ENCODE measurements at places on chromosomes 7 and 10.
A peak's percentile ranks its signal among the peaks of the same experiment; 100 is the strongest.

- DNase-seq: peak; percentile 37
Measured at GRCh38 chr7:54788664-54789063, 29.7 kb upstream of the SEC61G start.

GRCh38 chr10:8543361-8544056 lies 489.0 kb downstream of the GATA3 start:
- no peak for DNase-seq

DNA sequence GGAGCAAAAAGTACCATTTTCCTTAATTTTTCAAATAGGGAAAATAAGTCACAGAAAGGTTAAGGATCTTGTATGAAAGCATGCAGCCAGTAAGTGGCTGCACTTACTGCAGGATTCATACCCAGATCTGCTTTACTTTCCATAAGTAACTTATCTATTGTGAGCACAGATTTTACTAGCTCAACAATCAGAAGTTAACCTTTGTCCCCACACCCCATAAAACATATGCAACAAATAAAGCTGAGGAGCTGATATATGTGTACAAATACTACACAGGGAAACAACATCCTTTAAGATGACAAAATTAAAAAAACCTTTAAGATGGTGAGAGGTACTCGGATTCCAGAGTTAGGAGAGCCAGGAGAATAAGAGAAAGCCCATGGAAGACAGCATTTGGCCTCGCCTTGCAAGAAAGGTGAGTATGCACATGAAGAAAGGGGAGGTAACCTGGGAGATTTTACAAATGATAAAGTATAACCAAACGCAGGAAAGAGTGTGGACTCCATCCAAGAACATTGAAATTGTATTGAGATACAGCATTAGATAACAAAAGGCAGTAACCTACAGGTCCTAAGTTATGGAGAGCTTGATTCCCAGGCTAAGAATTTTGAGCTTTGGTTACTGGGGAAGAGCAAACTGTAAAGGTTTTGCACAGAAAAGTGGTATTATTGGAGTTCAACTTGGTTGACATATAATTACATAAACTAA lies 87.1 kb downstream of the ITGB8 start:
- DNase-seq: no peak

- DNase-seq: no peak
Measured at GRCh38 chr10:17523917-17524316, 69.5 kb upstream of the ST8SIA6 start.

DNA sequence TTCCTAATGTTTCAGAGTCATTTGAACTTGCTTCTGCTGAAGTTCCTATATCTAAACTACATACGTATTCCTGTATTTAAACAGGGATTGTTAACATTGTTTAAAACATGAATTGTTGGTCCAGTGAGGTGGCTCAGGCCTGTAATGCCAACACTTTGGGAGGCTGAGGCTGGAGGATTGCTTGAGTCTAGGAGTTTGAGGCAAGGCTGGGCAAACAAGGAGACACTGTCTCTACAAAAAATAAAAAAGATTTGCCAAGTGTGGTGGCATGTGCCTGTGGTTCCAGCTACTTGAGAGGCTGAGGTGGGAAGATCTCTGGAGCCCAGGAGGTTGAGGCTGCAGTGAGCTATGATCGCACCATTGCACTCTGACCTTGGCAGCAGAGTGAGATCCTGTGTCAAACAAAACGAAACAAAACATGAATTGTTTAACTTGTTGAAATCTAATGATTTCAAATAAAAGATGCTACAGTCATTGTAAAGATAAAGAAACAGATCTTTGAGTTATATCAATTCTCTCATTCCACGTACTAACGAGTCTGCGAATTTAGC lies 809.4 kb downstream of the TYW1 start:
- DNase-seq: no peak
